ENCODE measurements at places on chromosomes 16 and 17.

DNA sequence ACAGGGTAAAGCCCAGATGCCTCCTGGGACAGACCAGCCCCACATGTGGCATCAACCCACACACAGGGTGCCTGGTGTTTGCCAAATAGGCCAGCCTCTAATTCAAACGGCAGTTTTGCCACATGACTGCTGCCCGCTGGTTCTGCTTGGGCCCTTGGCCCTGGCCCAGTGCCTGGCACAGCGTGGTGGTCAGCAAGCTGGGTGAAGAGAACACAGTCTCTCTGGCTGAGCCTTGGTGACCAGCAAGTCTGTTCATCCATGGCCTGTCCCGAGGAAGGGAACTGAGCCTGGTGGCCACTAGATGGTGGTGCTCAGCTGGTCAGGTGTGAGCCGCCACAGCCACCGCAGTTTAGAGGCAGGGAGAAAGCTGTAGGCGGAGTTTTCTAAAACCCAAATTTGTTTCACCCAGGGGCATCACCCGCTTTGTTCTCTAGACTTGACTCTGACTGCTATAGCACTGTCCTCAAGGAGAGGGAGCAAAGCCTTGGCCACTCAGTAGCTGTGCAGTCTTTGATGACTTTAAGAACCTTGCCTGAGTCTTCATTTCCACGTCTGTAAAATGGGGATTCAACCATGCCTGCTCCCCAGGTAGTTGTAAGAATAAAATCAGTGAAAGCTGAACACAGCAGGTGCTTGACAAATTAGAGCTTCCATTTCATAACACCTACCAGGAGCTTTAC lies 4.7 kb upstream of the GFAP start:
- peak; percentile 47 for DNase-seq

DNA sequence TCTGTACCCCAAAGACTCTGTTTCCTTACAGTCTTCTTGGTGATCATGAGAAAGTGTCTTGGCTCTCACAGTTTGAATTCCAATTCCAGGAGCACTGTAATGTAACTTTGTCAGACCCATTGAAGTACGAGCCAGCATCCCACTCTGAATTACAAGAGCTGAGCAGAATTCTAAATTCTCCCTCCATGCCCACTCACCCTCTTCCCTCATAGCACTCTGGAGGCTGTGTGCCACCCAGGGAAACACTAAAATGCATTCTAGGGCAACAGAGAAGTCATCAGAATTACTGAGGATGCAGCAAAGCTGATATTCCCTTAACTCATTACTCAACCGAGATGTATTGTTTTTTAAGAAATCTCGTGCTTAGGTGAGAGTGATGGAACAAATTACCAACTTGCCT lies 154.1 kb downstream of the SHISA9 start:
- no peak for DNase-seq

DNA sequence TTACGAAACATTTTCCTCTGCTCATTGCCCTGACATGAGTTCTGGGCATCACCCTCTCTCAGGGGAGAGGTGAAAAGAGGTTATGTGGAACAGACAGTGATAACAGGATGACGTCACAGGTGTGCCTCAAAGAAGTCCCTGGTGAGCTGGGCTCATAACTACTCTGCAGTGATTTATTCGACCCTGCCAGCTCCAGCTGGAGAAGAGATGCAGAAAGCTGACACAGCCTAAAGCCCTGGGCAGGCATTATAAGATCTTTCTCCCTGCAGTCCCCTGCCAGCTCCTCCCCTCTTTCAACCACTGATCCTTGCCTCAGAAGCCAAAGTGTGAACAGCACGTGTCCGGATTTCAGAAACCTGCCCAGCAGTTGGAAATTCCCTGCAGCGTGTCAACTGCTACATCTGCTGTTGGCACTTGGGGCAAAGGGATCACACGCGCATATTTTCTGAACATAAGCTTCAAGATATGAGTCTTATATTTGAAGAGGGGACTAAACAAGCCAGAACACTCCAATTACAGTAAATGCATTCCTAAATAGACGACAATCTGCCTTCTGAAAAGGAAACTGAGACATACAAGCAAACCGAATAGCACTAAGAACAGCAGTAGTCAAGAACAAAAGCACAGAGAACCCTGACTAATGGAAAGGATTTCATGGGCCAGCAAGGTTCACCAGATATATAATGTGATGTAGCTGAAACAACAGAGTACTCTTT lies 80.5 kb downstream of the SMG6 start:
- peak; percentile 39 for DNase-seq

GRCh38 chr16:3065069-3065741 lies at the start of gene IL32:
IL32 (plus strand) TSS chr16:3065640; CDS start chr16:3065812, 172 bp downstream.
- peak; percentile 60 for DNase-seq

- DNase-seq: no peak
These were observed 156.0 kb downstream of the CDH13 start for GRCh38 chr16:82782715-82783251.

GRCh38 chr16:26058326-26058725 lies 366.6 kb downstream of the HS3ST4 start:
- no peak for DNase-seq

DNA sequence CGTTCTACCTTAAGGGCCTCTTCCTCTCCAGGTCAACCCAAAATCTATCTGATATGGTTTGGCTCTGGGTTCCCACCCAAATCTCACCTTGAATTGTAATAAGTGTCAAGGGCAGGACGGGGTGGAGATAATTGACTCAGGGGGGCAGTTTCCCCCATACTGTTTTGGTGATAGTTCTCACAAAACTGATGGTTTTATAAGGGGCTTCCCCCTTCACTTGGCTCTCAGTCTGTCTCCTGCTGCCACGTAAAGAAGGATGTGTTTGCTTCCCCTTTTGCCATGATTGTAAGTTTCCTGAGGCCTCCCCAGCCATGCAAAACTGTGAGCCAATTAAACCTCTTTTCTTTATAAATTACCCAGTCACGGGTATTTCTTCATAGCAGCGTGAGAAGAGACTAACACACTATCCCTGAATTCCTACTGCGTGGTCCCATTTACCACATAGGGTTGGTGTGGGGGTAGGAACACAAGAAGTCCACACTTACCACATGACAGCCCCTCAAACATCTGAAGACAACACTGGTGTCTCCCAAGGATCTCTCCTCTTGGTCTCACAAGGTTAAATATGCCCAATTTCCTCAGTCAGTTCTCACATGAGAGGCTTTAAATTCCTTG lies 8.2 kb downstream of the COTL1 start:
- DNase-seq: no peak

GRCh38 chr16:56936950-56937349 lies 5.0 kb downstream of the HERPUD1 start:
- no peak for DNase-seq

DNA sequence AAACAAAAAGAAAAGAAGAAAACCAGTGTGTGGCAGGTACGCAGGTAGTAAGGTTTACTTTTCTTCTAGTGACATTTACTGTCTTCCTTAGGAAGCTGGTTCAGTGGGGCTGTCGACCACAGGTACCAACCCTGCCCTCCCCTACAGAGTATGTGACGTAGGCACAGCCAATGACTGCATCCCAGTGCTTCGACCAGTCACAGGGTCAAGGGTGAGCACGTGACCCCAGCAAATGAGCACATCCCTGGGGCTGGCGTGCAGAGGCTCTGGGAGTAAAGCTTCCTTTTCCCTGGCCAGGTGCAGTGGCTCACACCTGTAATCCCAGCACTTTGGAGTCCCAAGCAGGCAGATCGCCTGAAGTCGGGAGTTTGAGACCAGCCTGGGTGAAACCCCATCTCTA lies 38.9 kb upstream of the PLCG2 start:
- DNase-seq: no peak

DNA sequence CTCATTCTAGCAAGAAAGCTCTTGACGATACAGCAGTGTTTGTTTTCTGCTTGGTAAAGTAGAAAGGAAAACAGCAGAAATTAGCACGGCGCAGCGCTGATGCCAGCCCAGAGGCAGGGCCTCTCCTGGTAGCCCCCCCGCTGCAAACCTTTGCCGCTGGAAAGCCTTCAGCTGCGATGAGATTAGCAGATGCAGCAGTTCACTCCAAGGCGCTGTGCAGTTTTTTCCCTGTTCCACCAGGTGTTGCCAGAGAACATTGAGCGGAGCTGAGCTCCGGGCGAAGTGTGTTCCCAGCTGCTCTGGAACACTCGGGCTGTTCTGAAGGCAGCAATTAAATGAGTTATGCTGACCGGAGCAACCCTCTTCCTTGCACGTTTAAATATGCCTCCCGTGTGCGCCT lies 72.5 kb downstream of the RBFOX1 start:
- DNase-seq: no peak

Measured in activated CD4-positive, alpha-beta T cell treated with anti-CD3 and anti-CD28 coated beads, Interleukin-2, amount 50 U/mL, for 1 hour (primary cell).